CD4-positive, alpha-beta T cell treated with Interleukin-6 at 100 ng/mL for 8 hours (primary cell): ENCODE measurements at places on chromosomes 12 and 14.

DNA sequence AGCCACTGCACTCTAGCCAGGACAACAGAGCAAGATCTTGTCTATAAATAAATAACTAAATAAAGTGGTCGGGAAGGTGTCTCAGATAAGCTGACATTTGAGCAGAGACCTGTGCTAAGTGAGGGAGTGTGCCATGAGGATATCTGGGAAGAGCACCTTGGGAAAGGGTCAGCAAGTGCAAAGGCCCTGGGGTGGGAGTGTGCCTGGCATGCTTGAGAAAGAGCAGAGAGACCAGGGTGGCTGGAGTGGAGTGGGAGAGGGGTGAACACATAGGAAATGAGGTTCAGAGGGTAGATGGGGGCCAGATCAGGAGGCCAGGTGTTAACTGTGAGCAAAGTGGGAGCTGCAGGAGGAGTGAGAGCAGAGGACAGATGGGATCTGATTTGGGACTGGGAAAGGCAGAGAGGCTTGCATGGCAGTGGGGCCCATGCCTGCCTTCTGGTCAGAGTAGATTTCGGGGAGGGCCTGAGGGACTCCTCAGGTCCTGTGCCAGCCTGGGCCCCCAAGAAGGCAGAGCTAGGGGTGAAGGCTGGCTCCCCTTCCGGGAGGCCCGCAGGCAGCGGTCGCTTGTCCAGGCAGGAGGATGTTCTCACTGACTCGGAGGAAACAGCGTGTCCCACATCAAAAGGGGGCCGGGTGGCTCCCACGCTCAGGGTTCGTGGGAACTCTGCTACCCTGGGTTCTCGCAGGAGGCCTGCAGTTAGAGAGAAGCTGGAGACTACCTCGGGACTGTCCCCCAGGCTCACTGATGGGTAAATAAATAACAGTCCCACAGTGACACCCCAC is 32.6 kb downstream of the DTX1 start:
- peak; percentile 50 for DNase-seq

GRCh38 chr14:64364907-64365306 is 23.2 kb upstream of the MTHFD1 start:
- no peak for DNase-seq

DNA sequence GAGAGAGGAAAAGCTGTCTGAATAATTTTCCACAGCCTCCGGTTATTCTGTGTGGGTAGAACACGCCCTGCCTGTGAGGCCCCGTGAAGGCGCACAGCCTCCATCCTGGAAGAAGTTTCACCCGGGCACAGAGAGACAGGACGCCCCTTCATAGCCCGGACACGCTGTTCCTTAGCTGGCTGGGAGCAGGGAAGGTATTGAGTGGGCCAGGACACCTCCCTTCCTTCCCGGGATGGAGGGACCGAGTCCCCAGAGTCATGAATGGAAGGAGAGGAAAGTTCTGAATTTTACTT is 135.5 kb downstream of the GCH1 start:
- no peak for DNase-seq

- DNase-seq = no peak
These were observed 32.1 kb downstream of the EMP1 start for GRCh38 chr12:13228579-13228978.

DNA sequence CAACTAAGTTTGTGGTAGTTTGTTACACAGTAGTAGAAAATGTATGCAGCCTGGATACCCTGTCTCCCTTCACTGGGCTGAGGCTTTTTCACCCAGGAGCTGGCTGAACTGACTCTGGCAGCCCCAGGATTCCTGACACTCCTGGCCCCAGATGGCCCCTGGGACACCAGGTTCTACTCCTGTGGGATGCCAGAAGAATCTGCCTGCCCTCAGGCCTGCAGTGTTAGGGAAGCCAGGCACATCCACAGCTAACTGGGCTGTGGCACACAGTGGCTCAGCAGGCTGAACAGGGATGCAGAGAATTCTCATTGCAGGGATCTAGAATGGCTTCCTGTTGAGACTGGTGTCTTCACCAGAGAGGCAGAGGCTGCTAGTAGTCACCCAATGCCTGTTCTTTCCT is 8.5 kb downstream of the IFI27 start:
- DNase-seq = no peak

- no peak for DNase-seq
These were observed 96.7 kb downstream of the ETV6 start for GRCh38 chr12:11746024-11746771.

GRCh38 chr12:12903642-12904609 is 12.6 kb downstream of the GPRC5A start:
- DNase-seq = no peak

DNA sequence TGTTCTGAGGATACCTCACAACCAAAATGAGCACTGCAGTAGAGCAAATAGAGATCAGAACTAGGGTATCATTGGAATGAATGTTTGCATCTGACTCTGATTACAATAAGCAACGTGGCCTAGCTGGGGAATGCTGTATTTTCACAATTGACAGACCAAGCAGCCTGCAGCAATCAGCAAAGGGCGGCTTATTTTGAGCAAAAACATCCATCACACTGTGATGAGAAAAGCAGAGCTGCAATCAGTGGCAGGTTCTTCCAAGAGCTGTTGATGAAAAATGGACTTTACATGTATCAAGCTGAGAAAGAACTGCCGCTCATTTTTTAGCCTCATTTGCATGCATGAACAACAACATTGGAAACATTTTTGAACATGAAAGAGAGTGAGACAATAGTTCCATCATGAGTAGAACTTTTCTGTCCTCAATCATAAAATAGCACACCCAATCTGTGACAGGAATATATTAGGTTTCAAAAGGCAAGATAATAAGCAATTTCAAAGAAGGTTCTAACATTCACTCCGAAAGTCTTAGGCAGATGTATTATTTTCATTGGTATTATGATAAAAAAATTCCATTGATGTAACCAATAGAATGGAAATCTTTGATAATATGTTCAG is 249.7 kb upstream of the FBXO33 start:
- no peak for DNase-seq

- DNase-seq = no peak
These were observed 26.0 kb upstream of the TMTC2 start for GRCh38 chr12:82660541-82661325.

GRCh38 chr14:37870632-37871346 is 275.4 kb downstream of the TTC6 start:
- DNase-seq = no peak

DNA sequence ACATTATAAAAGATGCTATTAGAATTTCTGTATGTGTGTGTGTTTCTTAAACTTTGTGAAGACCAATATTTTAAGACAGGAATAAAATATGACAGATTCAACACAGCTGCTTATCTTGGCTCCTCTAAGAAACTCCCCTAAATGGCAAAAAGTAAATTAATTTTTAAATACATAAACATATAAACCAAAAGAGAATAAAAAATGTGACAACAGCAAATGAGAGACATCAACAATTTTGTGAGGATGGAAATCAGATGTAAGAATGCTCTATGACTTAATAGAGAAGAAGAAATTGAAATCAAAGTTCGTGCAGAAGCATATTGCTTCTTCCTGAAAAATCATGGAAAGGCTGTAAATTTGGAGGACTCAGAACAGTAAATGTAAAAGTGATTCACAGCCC is 1083.8 kb downstream of the FLRT2 start:
- no peak for DNase-seq

DNA sequence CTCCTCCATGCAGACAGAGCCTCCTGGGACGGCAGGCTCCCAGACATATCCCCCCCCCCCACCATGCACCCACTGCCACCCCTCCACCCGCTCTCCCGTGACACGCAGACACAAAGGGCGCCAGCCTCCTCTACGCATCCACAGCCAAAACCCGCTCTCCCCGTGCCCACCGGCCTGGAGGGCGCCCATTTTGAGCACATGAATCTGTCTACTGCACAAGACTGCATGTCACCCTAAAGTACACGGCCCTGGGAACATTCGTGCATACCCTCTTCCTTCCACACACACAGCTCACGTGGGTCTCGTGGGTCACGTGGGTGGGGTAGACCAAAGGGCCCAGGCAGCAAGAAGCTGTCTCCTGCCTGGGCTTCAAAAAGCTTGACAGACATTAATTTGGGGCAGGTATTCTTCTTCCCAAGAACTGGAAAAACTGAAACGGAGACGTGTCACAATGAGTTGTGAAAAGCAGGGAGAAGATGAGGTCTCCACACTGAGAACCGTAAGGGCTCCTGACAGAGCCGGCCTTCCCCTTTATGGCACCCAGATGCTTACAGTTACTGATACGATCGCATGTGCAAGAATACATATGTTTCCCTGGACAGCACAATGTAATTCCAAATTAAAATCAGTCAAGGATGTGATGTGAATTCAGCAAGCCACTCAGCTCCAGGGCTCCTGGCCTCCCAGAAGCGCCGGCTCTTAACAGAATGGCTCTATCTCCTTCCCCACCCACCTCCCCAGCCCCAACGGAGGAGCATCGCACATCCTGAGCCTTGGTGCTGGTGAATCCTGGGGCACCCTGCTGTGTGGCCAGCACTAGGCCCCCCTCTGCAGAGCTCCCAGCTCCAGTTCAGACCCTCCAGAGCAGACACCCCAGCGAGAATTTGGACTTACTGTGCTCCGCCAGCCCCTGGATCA is 1.9 kb downstream of the TGFB3 start:
- DNase-seq = no peak

DNA sequence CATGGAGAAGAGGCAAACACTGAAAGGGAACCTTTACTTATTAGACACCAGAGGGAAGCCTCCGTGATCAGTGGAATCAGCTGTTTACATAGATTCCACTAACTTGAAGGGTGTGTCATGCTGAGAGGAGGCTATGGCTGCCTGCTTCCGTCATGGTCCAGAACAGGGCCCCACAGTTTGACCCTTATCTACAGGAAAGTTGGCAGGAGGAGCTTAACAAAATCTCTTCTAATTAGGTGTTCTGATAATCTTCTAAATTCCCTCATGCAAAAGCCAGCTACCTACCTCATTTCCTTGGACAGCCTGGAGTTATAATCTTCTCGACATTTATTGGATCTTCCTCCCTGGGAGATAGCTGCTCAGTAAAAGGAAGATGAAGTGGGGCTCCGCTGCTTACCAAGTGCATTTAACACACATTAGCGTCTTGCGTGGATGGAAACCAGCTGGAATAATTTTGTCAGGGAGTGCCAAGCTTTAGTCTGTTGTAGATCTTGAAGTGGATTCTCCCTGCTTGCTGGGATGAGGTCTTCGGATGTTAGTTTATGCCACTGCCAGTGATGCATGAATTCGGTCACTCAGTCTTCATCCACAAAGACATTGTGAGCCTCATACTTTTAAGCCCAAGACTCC is 171.0 kb downstream of the PAH start:
- no peak for DNase-seq

DNA sequence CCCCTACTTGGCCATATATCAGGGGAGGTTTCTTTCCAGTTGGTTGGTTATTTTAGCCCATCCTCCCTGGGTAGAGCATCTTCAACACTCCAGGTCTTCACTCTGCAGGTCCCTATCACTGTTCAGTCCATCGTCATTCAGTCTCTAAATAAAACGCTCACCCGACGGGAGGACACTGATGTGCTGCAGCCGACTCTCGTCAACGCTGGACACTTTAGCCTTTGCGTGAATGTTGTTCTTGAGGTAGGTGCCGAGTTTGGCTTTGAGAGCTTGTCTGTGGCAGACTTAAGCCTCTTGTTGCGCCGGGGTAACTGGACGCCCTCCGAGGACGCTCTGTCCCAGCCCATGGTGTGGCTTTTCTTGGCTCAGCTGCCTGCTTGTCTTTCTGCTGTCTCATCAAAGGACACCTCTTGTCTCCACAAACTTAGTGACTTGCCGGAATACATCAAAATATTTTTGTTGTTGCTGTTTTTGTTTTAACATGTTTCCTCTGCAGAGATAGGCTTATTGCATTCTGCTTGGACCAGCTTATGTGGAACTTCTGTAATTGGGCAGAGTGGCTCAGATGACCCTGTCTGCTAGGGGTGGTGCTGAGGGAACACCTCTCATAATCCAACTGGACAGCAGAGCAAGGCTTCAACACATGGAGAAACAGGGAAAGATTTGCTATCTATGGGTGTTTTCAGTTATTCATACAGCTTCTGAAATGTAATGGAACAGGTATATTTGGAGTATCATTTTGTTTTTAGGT is 26.5 kb downstream of the TCTN1 start:
- no peak for DNase-seq

DNA sequence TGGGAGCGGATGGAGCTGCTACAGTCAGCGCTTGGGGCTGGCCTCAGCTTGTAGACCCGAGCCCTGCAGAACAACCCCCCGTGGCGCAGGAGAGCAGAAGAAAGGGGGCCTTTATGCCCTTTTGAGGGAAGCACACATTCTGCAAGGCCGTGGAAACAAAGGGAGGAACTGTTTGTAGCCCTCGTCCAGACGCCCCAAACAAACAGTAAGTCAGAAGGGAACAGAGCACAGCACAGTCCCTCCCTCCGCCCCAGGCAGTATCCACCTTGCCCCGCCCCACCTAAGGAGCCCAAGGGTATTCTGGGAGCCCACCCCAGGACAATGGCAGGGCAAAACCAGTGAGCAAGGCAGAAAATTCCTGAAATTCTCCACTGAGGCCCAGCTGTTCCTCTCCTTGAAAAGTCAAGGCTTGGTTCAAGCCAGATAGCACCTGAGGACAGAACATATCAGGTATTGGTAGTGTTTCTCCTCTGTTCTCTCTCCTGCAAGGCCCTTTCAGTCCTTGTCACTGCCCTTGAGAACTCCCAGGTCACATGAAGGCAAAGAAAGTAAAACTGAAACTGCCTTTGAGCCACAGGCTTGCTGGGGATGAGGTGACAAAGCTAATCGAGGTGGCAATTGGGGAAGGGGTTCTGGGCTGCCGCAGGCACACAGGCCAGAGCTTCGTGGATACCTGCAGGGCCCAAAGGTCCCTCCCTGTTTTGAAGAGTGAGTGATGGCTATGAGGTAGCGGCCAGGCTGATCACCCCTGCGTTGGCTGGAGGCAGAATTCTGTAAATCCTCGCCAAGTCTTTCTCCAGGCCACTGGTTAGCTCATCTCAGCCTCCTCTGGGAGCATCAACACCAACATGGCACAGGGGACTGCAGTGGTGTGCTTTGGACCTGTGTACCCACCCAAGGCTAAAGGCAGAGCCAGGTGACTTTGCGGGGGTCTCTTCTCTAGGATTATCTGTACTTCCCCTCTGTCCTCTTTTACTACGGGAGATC is 499 bp downstream of the DGLUCY start:
- peak; percentile 75 for DNase-seq

DNA sequence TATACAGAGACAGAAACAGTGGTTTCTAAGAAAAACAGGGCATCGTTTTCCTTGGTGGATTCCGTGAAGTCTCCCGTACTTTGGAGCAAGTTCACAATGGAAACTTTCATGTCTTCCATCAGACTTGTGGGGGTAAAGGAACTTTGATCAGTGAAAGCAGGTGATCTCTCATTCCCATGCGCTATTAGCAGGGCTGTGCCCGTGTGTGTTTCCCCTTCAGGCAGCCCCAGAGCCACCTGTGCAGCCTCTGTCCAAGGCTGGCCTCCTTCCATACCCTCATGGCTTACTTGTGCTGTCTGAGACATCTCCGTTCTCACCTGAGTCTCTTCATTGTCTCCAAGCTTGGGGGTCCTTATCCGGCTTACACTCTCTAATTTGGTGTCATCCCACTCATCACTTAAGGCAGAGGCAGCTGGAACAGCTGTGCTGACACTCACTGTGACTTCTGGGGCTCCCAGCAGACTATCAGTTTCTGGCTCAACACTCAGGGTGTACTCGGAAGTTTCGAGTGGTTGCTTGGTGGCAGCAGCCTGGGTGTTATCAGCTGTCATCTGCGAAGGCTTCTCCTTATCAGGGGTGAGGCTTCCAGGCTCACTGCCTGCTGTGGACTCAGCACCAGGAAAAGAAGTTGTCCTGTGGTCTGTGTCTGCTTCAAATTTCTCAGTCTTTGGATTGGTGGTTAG is 13.8 kb downstream of the ARMH4 start:
- no peak for DNase-seq
